Stimulated activated CD8-positive, alpha-beta memory T cell treated with anti-CD3 and anti-CD28 coated beads, Interleukin-4, amount 100 ng/mL, for 1 hour (primary cell): ENCODE measurements at places on chromosomes 4 and X.

DNA sequence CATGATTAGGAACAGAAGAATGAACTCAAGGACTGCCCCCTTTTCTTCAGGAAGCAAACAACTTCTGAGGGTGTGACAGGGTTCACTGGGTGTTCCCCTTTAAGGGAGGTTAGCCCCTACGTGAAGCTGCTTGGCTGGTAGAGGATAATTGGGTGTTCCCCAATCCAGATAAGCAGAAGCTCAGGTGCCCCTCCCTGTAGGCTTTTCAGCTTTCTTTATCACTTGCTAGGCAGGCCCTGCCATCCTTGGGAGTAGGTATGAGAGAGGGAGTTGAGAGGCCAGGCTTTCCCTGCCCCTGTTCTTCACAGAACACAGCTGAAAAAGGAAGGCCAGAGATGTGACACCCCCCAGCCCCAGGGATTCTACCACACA is 44.2 kb downstream of the RTL9 start:
- no peak for DNase-seq

DNA sequence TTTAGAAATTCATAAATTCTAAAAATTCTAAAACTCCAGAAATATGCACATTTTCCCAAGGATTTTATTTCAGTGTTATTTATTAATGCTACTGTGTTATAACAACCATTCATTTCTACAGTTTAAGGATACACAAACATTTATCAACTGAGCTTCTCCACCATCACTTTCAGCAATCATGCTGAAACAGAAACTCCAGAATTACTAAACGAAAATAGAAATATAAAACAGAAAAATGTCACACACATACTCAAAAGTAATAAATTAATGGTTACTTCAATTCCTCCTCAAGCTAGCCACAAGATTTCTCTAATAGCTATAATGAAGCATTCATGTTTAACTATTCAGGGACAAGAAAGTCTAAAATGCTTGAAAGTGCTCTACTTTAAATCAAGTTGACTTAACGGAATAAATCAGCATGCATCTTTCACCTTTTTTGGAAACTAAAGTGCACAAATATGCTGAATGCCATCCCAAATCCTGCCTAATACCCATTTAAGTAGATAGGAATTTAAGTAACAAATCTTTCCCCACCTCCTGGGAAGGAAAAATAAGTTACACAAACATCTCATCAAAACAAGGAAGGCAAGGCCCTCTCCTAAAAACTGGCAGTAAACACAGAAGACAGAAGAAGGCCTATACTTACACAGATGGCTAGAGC is 563 bp downstream of the FAM13A start:
- no peak for DNase-seq

DNA sequence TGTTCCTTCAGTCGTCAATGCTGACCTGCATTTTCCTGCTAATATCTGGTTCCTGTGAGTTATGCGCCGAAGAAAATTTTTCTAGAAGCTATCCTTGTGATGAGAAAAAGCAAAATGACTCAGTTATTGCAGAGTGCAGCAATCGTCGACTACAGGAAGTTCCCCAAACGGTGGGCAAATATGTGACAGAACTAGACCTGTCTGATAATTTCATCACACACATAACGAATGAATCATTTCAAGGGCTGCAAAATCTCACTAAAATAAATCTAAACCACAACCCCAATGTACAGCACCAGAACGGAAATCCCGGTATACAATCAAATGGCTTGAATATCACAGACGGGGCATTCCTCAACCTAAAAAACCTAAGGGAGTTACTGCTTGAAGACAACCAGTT is 12.6 kb downstream of the TLR8 start:
- no peak for DNase-seq

DNA sequence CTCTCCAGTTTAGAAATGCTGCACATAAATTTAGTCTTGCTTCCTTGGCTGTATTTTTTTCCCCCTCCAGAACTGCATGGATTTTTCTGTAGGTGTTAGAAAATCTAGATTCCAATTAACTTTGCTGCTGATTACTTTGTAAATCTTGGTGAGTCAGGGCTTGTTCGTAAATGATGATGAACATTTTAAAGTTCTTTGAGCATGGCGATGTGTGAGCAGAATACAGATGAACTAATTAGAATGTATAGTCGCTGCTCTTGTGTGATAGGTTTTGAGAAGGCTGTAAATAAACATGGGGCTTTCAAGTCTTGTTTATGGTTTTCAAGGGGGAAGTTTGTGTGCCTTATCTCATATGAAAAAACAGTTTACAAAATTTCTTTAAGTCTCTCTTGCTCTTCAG is 23.3 kb downstream of the LIMCH1 start:
- DNase-seq: no peak

DNA sequence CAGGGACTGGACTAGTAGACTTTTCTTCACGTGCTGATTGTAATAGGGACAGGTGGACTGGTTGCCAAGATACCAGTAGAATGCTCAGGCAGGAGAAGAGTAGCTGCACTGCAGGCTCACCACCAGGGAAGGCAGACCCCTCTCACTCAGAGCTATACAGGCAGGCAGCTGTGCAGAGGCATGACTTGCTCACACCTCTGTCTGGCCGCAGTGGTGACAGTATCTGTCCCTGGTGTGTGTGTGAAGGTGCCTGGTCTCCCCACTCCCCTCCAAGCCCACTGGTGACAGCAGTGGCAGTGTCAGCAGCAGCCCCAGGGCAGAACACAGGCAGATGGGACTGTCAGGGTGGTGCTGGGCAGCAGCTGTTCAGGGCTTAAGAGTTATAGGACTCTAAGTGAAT is 140.7 kb downstream of the RPS6KA6 start:
- DNase-seq: no peak

DNA sequence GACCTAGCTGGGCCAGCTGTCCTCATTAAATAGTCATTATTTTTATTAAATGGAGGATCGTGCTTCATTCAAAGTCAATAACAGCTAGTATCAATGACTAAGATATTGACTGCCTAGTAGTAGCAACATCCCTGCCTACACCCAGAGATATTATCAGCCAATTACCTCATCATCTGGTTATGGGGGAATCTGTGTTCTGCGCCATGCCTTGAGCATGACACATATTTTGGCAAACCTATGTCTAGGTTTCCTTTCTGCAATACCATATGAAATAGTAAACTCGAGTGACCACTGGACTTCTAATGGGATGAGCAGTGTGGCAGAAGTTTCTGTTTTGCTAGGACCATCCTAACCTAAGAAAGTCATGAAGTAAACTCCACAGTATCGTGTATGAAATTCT is 50.0 kb upstream of the AADAT start:
- no peak for DNase-seq

- DNase-seq: no peak
These were observed 76.9 kb upstream of the GPM6B start for GRCh38 chrX:13893826-13894225.

- no peak for DNase-seq
These were observed 266.8 kb downstream of the C4orf33 start for GRCh38 chr4:129362691-129363274.

DNA sequence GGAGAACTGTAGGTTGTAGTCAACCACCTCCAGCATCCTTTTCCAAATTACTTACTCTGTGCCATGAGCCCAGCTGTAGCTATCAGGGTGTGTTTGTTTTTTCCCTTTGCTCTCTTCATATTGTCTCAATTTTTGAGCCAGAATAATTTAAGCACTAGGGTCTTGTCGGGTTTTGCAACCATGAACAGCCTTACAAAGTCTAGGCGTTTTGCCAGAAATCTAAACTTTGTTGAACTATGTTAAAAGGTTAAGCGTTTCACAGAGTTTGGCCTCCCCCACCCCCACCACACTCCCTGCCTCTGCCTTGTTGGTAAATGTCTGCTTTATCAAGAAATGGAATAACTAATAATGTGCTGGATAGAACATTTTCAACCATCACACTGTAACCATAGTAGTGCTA is 190.6 kb upstream of the TTC29 start:
- no peak for DNase-seq

DNA sequence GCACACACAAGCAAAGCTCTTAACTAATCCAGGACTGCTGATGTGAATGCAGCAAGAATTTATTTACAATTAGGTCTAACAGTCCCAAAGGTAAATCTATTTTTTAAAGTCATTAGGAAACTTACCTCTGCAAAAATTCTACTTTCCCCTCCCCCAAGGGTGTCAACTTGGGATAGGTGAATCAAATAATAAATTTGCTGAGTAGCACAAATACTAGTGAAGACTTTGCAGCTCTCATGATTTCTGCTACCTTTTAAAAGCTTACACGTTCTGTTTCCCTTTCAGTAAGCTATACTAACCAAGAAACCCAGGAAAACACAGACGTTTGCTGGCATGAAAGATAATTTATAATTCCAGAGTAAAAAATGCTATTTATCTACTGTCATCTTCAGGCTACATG is 296.6 kb upstream of the SLC7A11 start:
- no peak for DNase-seq

DNA sequence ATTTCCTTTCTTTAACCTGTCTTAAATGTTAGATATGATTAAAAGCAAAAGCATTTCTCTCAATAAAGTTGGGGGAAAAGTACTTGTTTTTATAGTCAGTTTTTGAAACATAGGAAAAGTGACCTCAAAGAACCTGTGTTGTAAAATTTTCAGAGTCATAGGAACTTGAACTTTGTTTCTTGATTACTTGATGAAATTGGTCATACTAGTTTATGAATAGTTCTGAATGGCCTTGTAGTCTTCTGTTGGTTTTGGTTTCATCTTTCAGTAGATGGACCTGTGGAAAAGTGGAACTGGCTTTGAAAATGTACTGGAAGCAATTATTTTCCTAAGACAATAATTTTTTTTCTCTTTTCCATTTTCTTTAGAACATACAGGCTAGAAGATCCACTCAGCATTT is 222.2 kb upstream of the NUDT6 start:
- DNase-seq: no peak

GRCh38 chr4:72286185-72286584 is 254.4 kb downstream of the NPFFR2 start:
- DNase-seq: no peak

DNA sequence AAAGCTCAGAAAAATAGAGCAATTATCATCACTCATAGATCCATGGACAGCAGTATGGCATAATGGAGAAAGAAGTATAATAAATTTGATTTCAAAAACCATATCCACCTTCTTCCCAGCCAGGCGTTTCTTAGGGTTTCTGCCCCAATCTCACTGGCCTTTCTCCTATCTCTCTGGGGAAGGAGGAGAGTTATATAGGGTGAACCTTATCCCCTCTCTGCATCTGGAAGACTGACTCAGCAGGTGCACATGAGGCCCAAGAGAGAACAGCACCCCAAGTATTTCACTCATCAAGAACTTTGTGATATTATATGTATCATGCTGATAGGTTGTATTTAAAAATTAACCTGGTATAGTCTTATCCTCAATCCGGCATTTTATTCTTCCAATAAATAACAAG is 318.8 kb upstream of the RASGEF1B start:
- DNase-seq: no peak

DNA sequence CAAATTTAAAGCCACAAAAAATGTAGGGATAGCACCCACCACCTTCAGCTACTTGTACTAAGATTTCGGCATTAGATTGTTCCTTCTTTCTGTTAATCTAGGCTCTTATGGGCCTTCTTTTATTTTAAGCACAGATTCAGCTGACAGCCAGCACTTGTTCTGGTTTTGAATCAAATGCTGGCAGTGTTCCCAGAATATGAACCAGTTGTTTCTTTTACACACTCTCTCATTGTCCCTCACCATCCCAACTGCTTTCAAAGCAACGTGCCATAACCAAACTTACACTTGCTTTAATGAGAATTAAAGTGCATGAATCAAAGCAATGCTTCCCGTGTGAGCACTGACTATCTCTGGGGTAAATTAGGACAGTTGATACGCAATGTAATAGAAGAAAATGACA is 744.5 kb upstream of the FAM241A start:
- no peak for DNase-seq

DNA sequence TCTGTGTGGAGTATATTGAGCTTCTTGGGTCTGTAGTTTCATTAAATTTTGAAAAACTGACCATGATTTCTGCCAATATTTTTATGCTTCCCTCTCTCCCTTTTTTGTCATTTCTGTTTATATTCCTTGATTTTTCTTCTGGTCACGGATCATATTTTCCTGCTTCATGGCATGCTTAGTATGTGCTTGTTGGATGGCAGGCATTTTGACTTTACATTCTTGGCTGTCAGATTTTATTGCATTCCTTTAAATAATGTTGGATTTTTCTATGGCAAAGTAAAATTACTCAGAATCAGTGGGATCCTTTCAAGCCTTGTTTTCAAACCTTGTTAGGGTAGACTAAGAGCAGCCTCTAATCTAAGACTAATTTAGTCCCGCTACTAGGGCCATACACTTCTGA is 531.8 kb downstream of the IL15 start:
- no peak for DNase-seq

- DNase-seq: no peak
These were observed 823 bp upstream of the MAN2B2 start for GRCh38 chr4:6573986-6574746.

DNA sequence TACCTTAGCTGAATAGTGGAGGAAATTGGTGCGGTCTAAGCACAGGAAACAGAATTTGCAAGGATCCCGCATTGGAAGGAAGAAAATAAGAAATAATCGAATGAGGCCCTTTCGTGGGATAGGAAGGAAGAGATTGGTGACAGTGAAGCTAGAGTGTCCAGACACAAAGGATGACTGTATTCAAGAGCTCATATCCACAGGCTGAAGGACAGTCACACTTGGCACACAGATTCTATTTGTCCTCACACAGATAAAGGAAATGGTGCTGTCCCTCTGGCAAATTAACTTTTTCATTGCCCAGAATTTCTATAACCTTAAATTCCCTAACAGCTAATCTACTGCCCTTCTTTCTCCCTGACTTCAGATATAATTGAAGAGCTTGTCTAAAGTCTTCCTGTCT is 2188.9 kb upstream of the TENM3 start:
- DNase-seq: no peak

- DNase-seq: no peak
These were observed 62.3 kb downstream of the POLR2B start for GRCh38 chr4:57041020-57041419.

GRCh38 chrX:134736356-134736755 is 78.1 kb upstream of the PLAC1 start:
- no peak for DNase-seq
